NCI-H526 treated with DMSO at 0.1 percent for 48 hours (cell line): ENCODE measurements at places on chromosomes 7 and 10.

- DNase-seq: no peak
Observed at GRCh38 chr10:924524-924859, 7.0 kb downstream of the LARP4B start.

DNA sequence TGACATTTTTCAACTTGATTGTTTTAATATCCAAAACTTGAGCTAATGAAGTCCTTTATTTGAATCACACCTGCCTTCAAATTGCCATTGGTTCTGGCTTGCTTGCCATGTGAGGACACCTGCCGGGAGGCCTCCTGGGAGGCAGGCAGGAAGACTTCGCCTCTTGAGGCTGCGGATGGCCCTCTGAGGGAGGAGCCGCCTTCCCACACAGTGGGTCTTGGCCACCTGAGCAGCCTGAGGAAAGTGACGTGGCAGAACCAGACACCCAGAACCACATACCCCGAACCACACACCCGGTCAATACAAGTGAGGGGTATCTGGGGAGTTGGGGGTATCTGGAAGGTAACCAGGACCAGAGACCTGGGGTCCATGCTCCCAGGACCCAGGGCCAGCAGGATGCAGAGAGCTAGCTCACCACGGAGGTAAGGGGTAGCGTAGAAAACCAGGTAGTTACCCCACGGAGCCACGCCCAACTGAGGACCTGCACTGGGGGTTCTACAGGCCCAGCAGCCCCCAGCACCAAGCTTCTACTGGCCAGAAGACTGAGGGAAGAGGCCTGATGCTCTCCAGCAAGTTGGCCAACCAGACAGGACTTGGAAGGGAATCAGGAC is 300.5 kb downstream of the TCERG1L start:
- no peak for DNase-seq

GRCh38 chr10:23174074-23174976 is 17.8 kb upstream of the PTF1A start:
- DNase-seq: no peak

- no peak for DNase-seq
Observed at GRCh38 chr7:28330384-28331070, 81.8 kb upstream of the CREB5 start.

DNA sequence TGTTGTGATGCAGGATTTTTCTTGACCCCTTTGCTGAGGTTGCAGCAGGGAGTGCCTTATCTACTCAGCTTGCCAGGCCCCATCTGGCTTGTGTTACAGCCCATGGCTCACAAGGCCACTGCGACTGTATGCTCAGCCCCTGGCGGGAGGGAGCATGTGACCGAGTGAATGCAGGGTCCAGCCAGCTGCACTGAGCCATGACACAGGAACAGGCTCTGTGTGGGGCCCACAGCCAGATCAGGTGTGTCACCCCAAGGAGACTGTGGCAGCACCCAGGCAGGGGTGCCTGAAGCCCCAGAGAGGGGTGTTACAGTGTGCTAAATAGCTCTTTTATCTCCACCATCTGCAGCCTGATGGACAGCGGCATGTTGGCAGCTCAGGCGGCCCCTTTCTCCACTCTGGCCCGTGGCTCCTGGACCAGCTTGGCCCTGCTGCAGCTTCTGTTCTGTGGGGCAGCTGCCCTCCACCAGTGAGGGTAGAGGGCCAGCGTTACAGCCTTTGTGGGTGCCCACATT is 2.6 kb upstream of the PCBD1 start:
- DNase-seq: no peak

- no peak for DNase-seq
Observed at GRCh38 chr7:17054836-17055235, 173.1 kb upstream of the AGR3 start.

DNA sequence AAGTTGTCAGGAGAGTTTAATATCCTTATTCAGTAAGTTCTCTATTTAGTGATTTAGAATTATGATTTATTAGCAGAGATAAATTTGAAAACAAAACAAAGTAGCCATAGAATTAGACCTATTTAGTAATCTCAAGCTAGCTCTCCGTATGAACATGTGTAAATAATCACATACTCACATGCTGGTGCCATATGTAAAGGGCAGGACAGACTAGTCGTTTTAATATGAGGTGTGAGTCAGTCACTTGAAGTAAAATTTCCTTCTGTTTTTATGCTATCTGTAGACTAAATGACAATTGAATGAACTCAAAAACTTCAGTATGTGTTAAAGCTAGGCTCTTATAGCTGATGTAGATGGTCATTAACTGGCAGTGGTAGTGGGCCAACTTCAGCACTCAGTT is 67.1 kb downstream of the WAC start:
- no peak for DNase-seq

DNA sequence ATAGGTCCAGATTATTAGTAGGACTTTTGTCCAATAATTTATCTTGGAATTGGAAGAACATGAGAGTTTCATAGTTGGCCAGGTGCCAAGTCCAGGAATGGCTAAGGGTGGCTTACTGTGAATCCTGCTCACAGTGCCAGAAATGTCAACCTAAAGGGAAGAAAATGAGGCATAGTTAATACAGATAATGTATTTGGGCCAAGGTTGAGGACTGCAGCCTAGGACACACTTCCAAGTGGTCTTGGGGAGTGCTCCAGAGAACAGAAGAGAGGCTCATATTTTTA is 78.2 kb downstream of the MAPK8 start:
- no peak for DNase-seq

GRCh38 chr7:99831595-99831994 is 3.8 kb downstream of the CYP3A43 start:
- no peak for DNase-seq

GRCh38 chr7:157116762-157117161 is 22.0 kb upstream of the UBE3C start:
- DNase-seq: no peak

GRCh38 chr10:117609095-117609795 is 66.7 kb downstream of the EMX2 start:
- peak; percentile 25 for DNase-seq

DNA sequence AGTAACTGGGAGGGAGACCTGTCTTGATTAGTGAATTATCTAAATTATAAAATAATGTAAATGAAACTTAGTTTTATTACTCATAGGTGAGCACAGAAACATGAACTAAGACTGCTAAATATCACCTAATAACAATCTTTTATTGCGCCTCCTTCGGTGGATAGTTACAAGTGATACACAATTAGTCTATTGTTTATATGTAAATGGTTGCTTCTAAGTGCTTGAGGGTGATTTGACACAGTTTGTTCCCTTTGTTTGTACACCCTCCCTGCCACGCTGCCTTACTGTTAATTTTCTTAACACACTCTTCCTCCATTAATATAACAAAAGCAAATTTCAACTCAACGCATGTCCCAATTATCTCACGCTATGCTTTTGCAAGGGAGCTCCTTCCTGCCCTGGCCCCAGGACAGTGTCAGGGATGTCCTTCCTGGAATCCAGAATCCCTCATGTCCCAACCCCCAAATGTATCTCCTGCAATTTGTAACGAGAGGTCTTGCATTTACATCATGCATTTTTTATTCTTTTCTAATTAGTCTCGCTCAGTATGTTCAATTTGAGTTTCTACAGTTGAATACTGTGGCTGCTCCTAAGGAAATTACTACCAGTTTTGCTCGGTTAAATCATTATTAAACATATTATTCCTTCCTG is 4.2 kb downstream of the NPSR1 start:
- DNase-seq: peak; percentile 43

GRCh38 chr7:10122551-10123100 is 851.0 kb upstream of the PHF14 start:
- DNase-seq: peak; percentile 85

GRCh38 chr7:117014673-117015133 is 61.4 kb downstream of the ST7 start:
- peak; percentile 44 for DNase-seq

GRCh38 chr7:122528879-122529481 is 169.9 kb downstream of the RNF133 start:
- DNase-seq: peak; percentile 52

DNA sequence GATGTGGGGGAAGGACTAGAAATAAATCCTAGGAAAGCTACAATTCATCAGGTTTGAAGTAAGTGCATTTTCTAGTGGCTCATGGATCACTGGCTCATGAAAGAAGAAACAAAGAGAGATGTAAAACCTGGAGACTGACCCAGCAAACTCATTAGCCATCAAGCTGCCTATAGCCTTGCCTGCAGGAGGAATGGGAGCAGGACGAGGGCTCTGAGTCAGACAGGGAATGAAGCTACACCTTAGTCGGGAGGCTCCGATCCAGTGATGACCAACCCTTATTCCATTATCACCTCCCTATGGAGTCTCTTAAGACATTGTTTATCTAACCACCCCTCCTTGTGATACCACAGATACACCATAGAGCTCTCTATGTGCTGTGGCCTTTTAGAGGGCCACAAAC is 112.5 kb upstream of the WDR11 start:
- no peak for DNase-seq

DNA sequence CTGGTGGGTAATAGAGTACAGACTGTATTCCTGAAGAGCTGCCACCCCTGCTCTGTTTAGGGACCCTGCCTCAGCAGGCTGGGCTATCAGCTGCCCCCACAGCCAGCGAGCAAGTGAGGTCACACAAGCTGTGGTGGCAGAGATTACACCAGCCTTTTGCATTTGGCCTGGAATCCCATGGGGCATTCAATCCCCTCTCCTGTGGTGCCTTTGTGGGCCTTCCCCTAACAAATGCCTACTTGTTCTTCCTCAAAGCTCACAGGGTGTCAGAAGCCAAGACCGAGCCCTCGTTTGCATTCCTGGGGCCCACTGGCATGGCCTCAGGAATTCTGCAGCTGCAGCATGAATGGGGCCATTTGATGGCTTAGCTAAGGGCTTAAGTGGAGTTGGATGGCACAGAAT is 212.7 kb upstream of the PHYHIPL start:
- DNase-seq: no peak
